ENCODE measurements at places on chromosomes 2 and 18. TPM values are rescaled to one million over a fixed set of nuclear protein-coding genes. Genes with fewer than 3 reads are reported as not detected.

- H3K4me1 ChIP-seq = peaks cover 8% of the 10 kb centered on the region
- H3K36me3 ChIP-seq = peaks cover 14% of the 10 kb centered on the region
- no peak overlapping the region for H3K4me3 ChIP-seq
Observed at GRCh38 chr2:98535971-98536677, 72.2 kb downstream of the COA5 start.

DNA sequence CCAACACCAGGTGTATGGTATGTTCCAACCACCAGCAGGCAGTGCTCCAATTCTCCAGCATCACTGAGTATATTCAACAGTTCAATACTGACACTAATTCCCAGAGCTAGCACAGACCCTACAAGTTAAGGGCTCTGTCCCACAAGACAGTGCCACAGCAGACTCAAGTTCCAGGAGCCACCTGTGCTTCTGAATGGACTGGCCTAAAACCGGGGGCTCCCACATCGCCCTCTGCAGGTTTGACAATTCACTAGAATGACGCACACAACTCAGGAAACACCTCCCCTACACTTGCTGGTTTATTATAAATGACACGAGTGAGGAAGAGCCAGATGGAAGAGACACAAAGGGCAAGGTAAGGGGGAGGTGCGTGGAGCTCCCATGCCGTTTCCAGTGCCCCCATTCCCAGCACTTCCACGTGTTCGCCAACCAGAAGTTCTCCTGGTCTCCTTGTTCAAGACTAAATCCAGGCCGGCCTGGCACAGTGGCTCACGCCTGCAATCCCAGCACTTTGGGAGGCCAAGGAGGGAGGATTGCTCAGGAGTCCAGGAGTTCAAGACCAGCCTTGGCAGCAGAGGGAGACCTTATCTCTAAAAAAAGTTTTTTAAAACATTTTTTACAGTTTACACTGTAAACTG is 12.2 kb upstream of the ATP6V1B1 start:
- H3K36me3 ChIP-seq = peaks cover 3% of the 10 kb centered on the region
- no peak overlapping the region for H3K27ac ChIP-seq
- H3K4me3 ChIP-seq = no peak overlapping the region
- no peaks in the 10 kb centered on the region for H3K4me1 ChIP-seq
- no peak for DNase-seq

- H3K27me3 ChIP-seq = peaks cover 2% of the 10 kb centered on the region
- no peaks in the 10 kb centered on the region for H3K36me3 ChIP-seq
- peak; percentile 91 for DNase-seq
- H3K27ac ChIP-seq = peak overlapping the region; percentile 40
Observed at GRCh38 chr2:98445177-98445682, 572 bp downstream of the INPP4A start.

DNA sequence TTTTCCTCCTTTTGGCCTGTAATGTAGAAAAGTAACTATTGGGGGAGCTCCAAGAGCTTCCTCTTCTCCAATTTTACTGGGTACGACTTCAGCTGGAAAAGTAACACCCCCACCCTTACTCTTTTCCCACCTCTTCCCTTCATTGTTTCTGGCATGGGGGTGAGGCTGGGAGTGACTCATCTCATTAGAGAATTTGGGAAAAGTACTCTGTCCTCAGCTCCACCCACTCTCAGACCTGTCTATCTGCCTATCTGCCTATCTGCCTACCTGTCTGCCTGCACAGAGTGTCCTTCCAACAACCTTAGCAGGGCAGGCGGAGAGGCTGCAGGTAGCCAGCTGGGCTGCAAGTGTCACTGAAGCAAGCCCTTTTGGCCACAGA is 93.6 kb downstream of the EPHA4 start:
- no peak overlapping the region for H3K4me3 ChIP-seq
- no peaks in the 10 kb centered on the region for H3K4me1 ChIP-seq
- H3K27ac ChIP-seq = no peak overlapping the region
- H3K27me3 ChIP-seq = no peaks in the 10 kb centered on the region

DNA sequence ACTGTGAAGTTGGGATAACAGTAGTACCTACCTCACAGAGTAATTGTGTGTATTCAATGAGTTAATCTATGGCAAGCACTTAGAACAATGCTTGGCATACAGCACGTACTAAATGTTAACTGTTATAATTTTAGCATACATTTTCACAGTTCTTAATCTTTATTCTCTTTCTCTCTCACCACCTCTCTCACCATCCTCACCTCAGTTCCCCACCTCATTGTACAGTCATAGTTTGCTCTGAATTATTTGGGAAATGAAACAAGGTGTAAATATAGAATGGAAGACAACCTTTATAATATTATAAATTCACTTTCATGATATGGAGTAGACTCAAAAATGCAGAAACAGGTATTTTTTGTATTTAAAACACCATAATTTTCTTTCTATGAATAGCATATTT is 40.0 kb upstream of the DNAH7 start:
- H3K36me3 ChIP-seq = no peaks in the 10 kb centered on the region
- no peaks in the 10 kb centered on the region for H3K27me3 ChIP-seq
- H3K4me3 ChIP-seq = no peak overlapping the region
- no peak for DNase-seq
- H3K27ac ChIP-seq = no peak overlapping the region

- no peaks in the 10 kb centered on the region for H3K36me3 ChIP-seq
- DNase-seq = no peak
- H3K27me3 ChIP-seq = no peaks in the 10 kb centered on the region
- peaks cover 18% of the 10 kb centered on the region for H3K4me1 ChIP-seq
Observed at GRCh38 chr2:152402780-152403759, 68.1 kb downstream of the FMNL2 start.

GRCh38 chr18:51151568-51152511 is 45.6 kb downstream of the MEX3C start:
- DNase-seq = no peak
- H3K4me3 ChIP-seq = no peak overlapping the region
- H3K27ac ChIP-seq = no peak overlapping the region
- no peaks in the 10 kb centered on the region for H3K4me1 ChIP-seq
- H3K36me3 ChIP-seq = no peaks in the 10 kb centered on the region

GRCh38 chr2:453132-453531 is 165.2 kb upstream of the ALKAL2 start:
- DNase-seq = no peak
- no peak overlapping the region for H3K4me3 ChIP-seq
- no peaks in the 10 kb centered on the region for H3K36me3 ChIP-seq
- no peak overlapping the region for H3K27ac ChIP-seq
- no peaks in the 10 kb centered on the region for H3K27me3 ChIP-seq

DNA sequence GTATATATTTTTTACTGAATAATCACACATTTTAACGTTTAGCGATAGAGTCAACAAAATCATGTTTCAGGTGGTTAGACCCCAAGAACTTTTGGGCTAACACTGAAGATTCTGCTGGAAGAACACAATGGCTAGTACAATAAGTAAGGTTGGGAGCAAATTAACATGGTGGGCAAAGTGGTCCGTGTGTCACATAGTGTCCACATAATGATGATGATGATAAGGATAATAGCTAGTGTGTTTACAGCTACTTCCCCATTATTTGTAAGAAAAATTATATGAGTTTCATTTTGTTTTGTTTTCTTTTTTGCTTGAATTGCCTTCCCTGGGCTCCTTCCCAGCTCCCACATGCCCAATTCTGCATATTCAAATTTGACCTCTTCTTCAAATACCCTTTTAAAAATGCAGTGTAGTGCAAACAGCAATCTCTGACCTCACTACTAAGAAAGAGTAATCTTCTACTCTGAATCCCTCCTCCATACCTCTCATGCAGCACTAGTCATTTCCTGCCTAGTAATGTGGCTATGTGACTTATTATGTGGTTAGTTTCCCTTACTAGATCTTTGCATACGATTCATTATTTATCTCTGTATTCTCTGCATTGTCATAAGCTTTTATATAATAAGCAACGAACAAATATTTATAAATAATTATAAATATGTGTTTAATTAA is 16.9 kb upstream of the VPS54 start:
- peaks cover 21% of the 10 kb centered on the region for H3K4me1 ChIP-seq
- peak overlapping the region; percentile 52 for H3K27ac ChIP-seq
- H3K36me3 ChIP-seq = no peaks in the 10 kb centered on the region
- no peak overlapping the region for H3K4me3 ChIP-seq

DNA sequence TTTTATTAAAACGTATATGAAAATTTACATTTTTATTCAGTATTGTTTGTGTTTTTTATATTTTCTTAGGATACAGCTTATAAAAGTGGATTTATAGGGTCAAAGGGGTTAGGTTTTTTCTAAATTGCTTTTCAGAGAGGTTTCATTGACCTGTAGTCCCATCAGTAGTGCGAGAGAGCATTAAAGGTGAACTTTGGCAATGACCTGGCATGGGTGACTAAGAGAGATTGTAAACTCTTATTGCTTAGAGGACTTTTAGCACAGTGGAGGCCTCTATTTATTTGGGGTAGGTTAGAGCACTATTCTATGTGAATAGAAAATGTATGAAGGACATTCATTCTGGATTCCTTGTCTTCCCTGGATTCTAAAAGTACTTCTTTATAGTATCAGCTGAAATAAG is 16.0 kb upstream of the TNP1 start:
- no peak overlapping the region for H3K4me3 ChIP-seq
- peaks cover 6% of the 10 kb centered on the region for H3K27me3 ChIP-seq
- H3K36me3 ChIP-seq = no peaks in the 10 kb centered on the region
- DNase-seq = no peak

DNA sequence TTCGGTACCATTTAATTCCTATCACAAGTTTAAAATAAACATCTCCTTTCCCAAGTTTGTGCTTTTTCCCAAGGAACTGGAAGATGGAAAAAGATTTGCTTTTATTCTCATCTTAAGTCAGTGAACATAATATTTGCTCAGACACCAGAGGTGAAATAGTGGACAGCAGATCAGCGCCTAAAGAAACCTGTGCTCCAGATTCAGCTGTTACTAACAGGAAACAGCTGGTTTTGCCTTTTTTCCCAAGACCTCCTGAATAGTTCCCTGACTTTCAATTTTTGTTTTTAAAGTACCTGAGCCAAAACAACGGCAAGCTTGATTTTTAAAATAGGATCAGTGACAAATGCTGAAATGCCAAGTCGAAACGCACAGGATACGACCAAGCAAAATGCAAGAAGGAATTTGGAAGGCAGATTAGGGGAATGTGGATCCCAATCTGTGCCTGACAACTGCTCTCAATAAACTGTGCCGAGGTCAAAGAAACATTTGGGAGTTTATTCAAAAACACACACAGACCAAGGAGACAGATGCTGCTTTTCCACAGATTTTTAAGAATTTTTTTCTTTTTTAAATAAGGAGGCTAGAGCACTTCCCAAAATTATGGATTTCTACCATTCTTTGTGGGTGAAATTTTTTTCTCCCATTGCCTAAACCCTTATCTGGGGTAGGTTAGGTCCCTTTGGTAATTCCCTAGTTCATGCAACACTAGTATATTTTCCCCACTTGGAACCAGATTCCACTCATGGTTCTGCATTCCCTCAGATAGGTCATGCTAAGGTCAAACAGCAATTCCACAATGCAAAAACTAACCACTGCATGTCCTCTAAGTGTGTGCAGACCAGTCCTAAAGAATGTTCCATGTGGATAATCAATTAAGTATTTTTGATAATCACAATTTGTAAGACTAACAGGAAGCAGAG is 121.5 kb upstream of the PDE1A start:
- H3K27me3 ChIP-seq = no peaks in the 10 kb centered on the region
- peaks cover 4% of the 10 kb centered on the region for H3K4me1 ChIP-seq
- H3K4me3 ChIP-seq = no peak overlapping the region
- no peak for DNase-seq
- H3K27ac ChIP-seq = no peak overlapping the region

- H3K36me3 ChIP-seq = no peaks in the 10 kb centered on the region
- no peaks in the 10 kb centered on the region for H3K27me3 ChIP-seq
- no peak overlapping the region for H3K27ac ChIP-seq
- DNase-seq = no peak
- H3K4me3 ChIP-seq = no peak overlapping the region
Observed at GRCh38 chr2:174773215-174773614, 8.9 kb upstream of the CHRNA1 start.

TRABD2A gene
- 3.5 TPM for total RNA-seq

CYRIA gene
- 1.8 TPM for total RNA-seq

ALPP gene
- total RNA-seq = not detected

DOK6 gene
- total RNA-seq = 2.7 TPM

PTMA gene
- total RNA-seq = 459 TPM
